Germinal center (tissue), 1 donor: ENCODE measurements at places on chromosomes 7 and 10.

GRCh38 chr7:196283-196682 is 3.9 kb downstream of the FAM20C start:
- no peak for DNase-seq

GRCh38 chr7:2794836-2795636 is 49.1 kb downstream of the GNA12 start:
- no peak for DNase-seq

DNA sequence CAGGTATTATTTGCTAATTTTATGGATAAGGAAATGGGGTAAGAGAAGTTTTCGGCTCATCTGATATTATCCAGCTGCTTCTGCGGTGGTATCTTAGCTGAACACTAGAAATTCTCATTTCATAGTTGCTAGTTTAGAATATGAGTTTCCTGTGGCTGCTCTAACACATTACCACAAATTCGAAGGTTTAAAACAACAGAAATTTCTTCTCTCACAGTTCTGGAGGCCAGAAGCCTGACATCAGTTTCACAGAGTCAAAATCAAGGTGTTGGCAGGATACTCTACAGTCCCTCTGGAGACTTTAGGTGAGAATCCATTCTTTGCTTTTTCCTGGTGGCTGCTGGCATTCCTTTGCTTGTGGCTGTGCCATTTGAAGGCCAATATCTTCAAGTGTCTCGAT is 205.9 kb downstream of the PTEN start:
- no peak for DNase-seq

DNA sequence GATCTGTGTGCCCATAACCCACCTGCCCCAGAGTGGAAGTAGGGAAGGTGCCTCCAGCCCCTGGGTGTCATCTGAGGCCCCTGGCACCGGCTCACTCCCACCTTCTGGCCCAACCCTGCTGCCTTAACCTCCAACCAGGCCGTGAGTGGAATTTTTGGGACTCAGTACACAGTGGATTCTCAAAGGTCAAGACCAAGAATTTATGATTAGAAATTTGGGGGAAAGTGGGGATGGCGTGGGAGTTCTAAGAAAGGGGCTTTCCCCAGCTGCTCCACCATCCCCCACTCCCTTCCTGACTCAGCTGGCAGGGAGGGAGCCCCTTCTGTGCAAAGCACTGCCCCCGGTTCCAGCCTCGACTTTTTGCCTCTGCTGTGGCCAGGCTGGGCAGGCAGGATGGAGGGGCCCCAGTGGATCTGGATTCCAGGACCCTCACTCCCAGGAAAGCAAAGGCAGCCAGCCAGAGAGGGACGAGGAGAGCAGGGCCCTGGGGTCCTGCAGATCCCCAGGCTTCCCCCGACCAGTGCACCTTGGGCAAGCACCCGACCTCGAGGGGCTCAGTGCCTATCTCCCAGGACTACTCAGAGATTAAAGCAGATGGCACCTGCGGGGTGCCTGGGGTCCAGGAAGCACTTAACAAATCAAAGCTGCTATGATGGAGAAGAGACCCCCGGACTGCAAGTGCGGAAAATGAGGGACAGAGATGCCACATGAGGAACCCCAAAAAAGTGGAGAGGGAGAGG is 12.8 kb downstream of the SPOCK2 start:
- no peak for DNase-seq

GRCh38 chr10:89301721-89302445 is at the start of gene IFIT2:
Gene IFIT2 (plus strand): TSS chr10:89302046. CDS start chr10:89302124, 78 bp downstream.
- peak; percentile 70 for DNase-seq

GRCh38 chr10:52452600-52453493 is 138.8 kb downstream of the DKK1 start:
- no peak for DNase-seq

GRCh38 chr10:6667679-6668270 is 87.7 kb upstream of the PRKCQ start:
- no peak for DNase-seq

- no peak for DNase-seq
Observed at GRCh38 chr10:131843881-131844284, 56.9 kb upstream of the PPP2R2D start.

DNA sequence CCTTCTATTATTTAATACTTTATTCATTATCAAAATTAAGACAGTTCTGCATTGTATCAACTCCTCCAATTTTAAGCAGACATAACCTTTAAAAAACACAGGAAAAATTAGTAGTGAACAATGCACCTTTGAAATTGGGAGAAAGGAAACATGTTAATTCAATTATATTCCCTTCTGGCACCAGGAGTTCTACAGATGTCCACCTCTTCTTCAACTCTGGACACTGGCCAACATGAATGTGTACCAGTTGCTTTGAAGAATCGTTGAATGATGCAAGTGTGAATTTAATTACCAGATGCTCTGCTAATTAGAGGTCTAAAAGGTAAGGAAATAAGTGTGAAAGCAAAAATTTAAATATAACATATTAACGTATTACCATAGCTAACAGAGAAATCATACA is 206.7 kb upstream of the IGFBP3 start:
- no peak for DNase-seq

GRCh38 chr10:93028883-93029282 is 31.7 kb upstream of the CYP26C1 start:
- no peak for DNase-seq

GRCh38 chr10:99285881-99286280 is 43.3 kb upstream of the CNNM1 start:
- no peak for DNase-seq

- DNase-seq: peak; percentile 72
Observed at GRCh38 chr10:48604991-48605508, at the start of gene ARHGAP22. Gene ARHGAP22 (minus strand): TSS chr10:48605073. CDS start chr10:48604796, 277 bp downstream.

GRCh38 chr7:43869867-43870240 is 537 bp upstream of the MRPS24 start:
- DNase-seq: no peak

DNA sequence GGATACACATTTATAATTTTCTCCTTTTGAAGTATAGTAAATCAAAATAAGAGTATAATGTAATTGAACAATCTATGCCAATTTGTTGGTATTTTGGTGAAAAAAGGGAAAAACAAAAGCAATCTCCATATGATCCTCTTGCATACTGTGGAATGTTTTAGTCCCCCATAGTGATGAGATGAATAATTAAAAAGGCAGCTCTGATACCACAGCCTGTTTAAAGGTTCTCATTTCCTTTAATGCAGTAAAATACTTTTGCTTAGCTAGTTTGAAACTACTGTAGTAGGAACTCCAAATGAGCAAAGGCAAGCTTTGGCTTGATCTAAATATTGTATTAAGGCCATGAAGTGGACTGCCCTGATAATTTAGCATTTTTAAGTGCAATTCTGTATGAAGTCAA is 77.6 kb downstream of the VTI1A start:
- DNase-seq: no peak

DNA sequence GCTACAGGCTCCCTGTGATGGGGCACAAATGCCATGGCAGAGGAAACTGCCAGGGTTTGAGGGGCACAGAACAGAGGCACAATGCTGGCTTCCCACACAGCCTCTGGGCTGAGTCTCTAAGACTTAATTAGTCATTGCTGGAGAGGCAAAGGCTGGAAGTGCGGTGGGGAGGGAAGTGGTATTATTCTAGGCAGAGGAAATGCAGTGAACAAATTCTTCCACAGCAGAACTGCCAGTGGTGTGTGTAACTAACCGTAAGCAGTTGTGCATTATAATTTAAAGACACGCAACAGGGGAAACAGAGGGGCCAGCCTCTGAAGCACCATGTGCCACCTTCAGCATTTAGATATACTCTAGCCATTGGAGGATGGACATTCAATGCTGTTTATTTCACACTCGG is 12.8 kb downstream of the ICA1 start:
- no peak for DNase-seq

GRCh38 chr10:101773923-101774588 is 1.9 kb downstream of the FGF8 start:
- DNase-seq: no peak

DNA sequence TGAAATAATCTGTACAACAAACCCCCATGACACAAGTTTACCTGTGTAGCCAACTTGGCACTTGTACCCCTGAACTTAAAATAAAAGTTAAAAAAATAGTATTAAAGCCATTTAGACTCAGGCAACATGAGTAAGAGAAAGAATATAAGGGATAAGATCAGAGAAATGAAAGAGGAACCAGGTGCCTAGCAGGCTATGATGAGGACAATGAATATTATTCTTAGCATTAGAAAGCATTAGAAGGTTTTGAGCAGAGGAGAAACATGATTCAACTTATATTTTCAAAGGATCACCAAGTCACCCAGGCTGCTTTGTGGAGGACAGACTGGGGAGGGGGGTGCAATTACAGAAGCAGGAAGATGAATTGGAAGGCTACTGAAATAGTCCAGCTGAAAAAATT is 48.1 kb upstream of the TES start:
- no peak for DNase-seq

DNA sequence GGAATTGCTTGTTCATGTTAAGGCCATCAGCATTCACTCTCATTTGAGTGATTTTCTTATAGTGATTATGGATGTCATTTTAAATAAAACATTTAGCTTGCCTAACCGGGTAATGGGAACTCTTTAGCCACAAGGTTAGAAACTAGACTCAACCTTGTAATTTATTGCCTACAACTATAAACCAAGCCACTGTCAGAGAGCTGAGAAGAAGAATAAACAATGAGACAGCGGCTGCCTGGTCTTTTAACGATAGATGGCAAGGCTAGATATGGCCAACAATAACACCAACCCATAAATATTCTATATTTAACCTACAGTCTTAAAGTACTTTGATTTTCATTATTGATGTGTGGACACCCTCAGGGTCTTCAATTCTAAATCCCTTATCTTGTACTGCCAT is 27.8 kb upstream of the INHBA start:
- DNase-seq: no peak

- no peak for DNase-seq
Observed at GRCh38 chr10:6394084-6394483, 186.0 kb downstream of the PRKCQ start.

GRCh38 chr7:38829488-38830165 is 79.4 kb downstream of the VPS41 start:
- no peak for DNase-seq

- DNase-seq: no peak
Observed at GRCh38 chr7:127532151-127532550, 53.2 kb downstream of the GCC1 start.

DNA sequence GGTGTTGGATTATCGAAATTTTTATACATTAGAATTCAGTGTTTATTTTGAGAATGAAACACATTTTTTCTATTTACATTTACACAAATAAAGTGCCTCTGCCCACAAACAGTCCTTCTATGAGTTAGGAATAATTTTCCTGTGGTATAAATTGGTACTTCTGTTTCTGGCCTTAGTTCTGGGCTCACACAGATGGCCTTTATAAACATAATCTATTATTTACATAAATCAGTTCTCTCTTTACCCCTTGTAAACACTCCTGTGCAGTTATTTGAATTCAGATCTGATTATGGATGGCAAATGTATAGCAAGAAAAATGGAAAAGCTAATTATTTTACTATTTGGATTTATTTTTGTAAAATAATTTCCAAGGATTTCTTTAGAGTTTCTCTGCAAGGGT is 143.2 kb downstream of the PRKG1 start:
- no peak for DNase-seq

DNA sequence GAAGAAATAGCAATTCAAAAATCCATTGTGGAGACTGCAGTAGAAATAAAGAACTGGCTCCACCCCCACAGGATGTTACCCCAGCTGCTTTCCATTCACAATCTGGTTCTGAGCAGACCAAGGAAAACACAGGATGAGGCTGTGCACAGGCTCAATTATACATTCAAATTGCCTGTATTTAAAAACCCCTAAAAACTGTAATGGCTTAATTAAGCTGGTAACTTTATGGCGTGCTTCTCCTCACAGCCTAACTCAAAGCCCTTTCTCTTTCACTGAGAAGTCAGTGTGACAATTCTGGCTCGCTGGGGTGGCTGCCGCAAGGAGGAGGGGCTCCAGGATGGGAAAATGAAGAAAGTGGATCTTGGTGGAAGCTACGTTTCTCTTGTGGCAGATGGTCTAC is 1191.1 kb downstream of the SORCS1 start:
- DNase-seq: no peak

DNA sequence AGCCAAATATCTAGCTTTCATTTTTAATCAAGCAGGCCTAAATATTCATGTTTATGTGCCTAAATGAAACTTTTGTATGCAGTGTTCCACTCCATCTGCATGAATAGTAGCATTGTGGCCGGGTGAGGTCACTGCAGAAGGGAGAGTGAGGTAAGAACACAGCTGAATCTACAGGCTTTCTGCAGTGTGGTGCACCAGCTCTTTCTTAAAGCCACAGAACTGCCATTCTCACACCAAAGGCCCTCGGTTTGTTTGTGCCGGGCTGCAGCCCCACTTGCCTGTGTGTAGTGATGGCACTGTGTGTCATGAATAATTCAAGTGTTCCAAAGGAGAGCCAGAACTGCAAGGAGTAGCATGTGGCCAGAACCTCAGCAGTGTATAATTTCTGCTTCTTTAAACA is 204.1 kb downstream of the TRIL start:
- DNase-seq: no peak

DNA sequence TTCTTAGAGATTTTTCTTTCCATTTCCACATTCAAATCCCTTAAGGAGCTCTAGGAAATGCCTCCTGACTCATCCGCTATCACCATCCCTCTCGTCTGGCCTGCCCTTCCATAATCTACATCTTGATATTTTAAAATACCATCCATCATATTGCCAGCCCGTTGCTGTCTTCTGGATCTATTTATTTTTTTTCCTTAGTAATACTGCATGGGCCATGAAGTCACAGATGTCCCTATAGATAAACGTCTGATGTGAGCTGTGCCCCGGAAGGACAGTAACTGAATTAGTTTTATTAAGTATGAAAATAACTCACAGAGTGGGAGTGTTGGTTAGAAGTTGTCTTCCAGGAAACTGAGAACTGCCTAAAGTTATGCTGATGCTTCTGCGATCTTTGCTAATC is 76.2 kb downstream of the KLF6 start:
- DNase-seq: no peak

GRCh38 chr7:41439515-41439879 is 263.4 kb downstream of the INHBA start:
- no peak for DNase-seq

GRCh38 chr7:111239437-111239836 is 148.5 kb downstream of the LRRN3 start:
- no peak for DNase-seq

DNA sequence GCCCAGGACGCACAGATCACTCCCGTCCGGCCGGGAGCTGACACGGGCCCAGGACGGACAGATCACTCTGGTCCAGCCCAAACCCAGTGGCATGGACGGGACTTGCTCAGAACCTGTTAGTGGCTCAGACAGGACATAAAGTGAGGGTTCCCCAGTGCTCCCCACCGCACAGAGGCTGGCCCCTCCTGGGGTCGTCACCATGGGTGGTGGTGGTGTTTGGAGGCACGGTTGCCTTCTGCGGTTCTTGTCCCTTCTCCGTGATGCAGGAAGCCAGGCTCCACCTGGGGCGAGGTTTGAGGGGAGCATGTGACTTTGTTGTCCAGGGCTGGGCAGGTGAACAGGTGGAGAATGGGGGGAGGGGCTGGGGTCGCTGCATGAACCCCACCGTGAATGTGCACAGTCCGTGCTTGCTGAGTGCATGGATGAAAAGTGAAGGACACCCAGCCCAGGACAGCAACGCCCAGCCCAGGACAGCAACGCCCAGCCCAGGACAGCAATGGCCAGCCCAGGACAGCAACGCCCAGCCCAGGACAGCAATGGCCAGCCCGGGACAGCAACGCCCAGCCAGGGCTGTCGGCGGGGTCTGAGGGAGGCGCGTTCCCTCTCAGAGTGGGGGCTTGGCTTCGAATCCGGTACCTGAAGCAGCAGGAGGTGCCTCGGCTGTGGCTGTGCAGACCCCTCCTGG is 26.7 kb downstream of the FAM20C start:
- no peak for DNase-seq
